ENCODE measurements at places on chromosomes 3 and 15.
A peak's percentile ranks its signal among the peaks of the same experiment; 100 is the strongest.

GRCh38 chr15:98920091-98920880 lies 87.3 kb downstream of the PGPEP1L start:
- DNase-seq, result no peak

GRCh38 chr15:67405208-67406191 lies 115.4 kb upstream of the C15orf61 start:
- DNase-seq, result no peak

GRCh38 chr3:40574661-40575060 lies 49.9 kb downstream of the ZNF621 start:
- DNase-seq, result no peak

DNA sequence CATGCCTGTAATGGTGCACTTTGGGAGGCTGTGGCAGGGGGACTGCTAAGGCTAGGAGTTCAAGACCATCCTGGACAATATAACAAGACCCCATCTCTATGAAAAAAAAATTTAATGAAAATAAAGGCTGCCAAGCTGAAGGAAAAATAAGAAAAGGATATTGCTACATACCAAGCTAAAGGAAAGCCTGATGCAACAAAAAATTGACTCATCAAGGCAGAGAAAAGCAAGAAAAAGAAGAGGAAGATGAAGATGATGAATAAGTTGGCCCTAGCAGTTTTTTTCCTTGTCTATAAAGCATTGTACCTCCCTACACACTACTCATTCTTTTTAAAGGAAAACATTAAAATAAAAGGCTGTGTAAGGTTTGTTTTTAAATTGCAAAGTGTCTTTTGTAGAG lies 441.9 kb upstream of the MDFIC2 start:
- no peak for DNase-seq

DNA sequence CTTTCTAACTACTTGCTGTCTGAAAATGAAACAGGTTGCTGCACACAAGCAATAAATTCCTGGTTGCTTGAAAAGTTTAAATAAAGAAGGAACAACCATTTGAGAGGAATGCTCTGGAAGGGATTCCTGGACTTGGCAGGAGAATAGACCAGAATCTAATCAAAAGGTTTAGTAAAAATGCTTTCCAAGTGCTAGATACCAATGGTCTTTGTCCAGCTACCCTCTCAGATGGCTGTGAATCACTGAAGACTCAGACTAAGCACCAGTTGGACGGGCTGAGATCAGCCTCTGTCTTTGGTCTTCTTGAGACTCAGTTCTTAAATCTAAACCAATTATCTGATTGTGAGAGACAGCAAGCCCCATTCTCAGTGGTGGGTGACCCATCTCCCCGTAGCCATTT lies 27.7 kb upstream of the LPP start:
- no peak for DNase-seq

DNA sequence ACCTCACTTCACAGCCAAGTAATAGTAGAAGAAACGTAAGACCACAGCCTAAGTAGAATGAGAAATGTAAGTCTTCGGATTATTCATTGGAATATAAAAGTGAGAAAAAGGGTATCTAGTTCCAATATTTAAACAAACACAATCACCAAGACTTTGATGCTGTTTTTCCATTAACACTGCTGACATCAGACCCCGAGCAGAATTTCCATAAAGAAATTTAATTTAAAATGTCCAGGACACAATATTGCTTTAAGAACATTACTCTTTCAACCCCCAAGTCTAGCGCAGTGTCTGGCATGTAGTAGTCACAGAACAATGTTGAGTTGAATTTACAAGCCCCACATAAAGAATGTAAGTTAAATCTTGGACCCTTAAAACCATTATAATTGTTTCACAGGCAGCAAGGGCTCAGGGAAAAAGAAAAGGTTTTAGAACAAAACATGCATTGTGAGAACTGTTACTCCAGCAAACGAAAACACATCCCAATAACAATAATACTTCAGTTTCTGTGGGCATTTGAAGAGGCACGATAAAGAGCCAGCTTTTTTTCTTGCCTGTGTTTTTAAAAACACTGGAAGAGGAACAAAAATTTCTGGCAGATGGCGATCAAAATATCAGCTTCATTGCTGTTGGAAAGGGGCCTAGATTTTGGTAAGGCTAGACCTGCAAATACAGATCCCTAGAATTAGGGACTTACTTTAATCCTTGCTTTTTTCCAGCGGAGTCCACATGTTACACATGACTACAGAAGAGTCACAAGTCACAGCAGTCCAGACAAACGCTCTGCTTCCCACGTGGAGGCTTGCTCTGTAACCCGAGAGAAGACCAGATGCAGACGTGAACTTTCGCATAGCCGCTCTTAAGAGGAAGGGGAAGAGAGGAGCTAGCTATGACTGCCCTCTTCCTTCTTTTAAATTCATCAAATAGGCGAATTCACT lies 77.9 kb upstream of the IGSF10 start:
- DNase-seq, result no peak

DNA sequence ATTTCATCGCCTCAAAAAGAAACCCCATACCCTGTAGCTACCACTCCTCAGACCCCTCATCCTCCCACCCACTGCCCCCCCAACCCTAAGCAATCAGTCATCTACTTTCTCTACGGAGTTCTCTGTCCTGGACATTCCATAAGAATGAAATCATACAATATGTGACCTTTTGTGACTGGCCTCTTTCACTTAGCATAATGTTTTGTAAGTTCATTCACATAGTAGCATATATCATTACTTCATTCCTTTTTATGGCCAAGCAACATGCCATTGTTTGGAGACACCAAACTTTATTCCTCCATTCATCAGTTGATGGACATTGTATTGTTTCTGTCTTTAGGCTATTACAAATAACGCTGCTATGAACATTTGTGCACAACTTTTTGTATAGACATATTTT lies 64.2 kb downstream of the TNIK start:
- no peak for DNase-seq

DNA sequence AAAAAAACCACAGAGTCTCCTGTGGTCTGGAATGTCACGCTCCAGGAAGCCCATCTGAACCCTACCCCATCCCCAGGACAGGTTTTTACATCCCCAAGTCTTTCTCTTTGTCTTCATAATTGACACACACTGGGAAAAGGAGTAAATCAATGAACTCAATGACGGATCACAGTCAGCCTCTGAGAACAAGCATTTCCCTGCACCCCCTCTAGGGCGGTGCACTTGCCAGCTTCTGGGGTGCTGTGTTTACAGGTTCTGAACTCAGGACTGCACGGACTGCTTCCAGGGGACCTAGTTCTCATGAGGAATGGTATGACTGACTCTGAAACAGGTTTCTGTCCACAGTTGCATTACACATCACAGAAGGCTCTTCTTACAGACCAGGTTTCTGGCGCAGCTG lies 81.1 kb downstream of the NUP210 start:
- no peak for DNase-seq

- DNase-seq, result no peak
Observed at GRCh38 chr3:57389271-57389670, 96.8 kb upstream of the ASB14 start.

DNA sequence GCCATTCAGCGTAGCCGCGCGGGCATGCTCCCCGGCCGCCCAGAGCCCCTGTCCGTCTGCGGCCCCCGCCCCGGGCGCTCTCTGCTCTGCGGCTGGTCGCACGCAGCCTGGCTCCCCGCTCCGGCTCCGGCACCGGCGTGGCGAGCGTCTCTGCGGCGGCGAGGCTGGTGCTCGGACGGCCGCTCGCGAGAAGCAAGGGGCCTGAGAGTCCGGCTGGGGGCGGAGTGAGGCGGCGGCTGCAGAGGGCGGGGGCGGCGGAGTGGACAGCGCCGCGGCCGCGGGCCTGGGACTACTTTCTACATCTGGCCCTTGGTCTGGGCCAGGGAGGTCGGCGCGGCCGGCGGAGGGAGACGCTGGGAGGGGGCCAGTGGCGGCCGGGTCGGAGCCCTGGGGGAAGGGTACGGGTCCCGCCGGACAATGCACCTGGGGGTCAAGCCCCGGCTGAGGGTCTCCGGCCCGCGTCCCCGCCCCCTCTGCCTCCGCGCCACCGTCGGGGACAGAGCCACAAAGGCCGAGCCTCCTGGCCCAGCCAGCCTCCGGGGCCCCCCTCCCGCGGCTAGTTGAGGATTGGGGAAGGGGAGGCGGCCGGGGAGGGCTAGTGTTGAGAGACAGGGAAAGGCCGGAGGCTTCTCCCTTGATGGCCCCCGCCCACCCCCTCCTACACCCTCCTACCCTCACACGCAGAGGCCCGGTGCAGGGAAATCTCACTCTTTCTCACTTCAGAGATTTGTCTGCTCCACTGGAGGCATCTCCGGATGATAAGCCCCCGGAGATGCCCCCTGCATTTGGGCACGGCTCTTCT lies at the start of gene PRTG:
TSS of gene PRTG (minus strand) at position 226 of the 802 bp plus-strand sequence. CDS start at position 5, 221 bp downstream.
- DNase-seq, result no peak

DNA sequence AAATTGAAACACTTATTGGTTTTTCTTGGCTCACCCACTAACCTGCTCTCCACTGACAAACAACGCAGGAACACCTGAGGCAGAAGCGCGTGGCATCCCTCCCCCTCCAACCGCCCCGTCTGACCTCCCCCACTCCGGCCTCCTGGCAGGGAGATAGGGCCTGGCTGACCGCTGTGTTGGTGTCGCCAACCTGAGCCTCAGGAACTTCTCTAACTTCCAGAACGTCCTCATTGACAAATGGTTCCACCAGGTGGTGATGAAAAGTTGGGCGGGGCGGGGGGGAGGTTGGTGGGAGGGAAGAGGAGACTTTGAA lies 22.8 kb downstream of the IL17RD start:
- DNase-seq, result no peak

GRCh38 chr3:69764861-69765260 lies 25.6 kb downstream of the MITF start:
- no peak for DNase-seq

DNA sequence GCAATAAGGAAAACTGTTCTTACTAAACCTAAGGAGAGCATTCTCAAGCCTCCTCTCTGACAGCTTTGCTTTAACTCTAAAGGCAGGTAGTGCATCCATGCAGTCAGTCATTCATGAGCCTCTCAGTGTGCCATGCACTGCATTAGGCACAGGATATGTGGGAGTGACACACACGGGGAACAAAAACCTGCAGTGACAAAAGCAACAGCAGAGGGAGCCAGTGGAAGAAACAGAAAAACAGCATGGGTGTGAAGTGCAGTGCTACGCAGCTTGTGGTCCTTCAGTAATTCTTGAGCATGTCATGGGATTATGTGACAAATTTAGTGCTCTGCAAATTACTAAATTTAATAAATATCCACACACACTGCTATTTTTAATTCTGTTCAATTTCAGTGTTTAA lies 230.7 kb downstream of the BBX start:
- DNase-seq, result no peak

DNA sequence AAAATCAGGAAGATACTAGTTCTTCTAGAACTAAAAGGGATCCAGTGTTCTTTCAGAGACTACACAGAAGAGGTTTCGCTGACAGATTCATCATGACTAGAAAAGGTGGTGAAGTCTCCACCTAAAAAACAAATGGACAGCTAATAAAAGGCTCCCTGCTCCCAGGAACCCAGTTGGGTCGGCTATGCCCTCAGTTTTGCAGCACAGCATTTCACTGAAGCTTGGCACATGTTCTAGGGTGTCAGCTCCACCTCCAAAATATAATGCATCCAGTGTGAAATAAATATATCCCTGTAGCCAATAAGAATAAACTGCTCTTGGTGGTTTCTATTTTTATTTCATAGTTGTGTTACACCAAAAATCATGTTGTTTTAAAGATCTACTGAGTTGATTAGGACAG lies 55.0 kb downstream of the ZIC4 start:
- DNase-seq, result no peak

DNA sequence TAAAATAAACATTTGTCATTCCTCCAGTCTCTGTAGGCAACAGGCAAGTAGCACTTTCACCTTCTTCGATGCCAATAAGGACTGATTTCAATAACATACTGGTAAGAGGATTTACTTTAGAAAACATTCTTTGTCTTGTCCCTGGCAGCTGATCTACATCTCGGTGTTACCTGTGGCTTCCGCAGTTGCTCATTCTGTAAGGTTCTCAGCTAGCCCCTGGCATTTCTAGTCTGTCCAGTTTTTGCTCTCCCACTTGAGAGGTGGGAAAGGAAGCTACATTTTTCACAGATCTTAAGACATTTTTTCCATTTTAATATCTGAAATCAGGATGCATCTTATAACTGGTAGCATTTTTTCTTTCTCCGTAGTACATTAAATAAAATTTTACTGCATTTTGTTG lies 19.7 kb upstream of the MAP6D1 start:
- DNase-seq, result no peak

- no peak for DNase-seq
Observed at GRCh38 chr3:141236361-141236760, 4.7 kb downstream of the PXYLP1 start.

GRCh38 chr3:189446959-189447560 lies 184.1 kb upstream of the TP63 start:
- no peak for DNase-seq

- DNase-seq, result no peak
Observed at GRCh38 chr3:101643009-101643844, 33.7 kb downstream of the ZBTB11 start.

- no peak for DNase-seq
Observed at GRCh38 chr3:173993299-173993698, 595.8 kb downstream of the NLGN1 start.

GRCh38 chr3:118412503-118412902 lies 622.1 kb downstream of the IGSF11 start:
- no peak for DNase-seq

GRCh38 chr15:58146749-58147148 lies 8.6 kb downstream of the AQP9 start:
- no peak for DNase-seq

GRCh38 chr15:31799715-31800321 lies 230.5 kb upstream of the CHRNA7 start:
- no peak for DNase-seq

GRCh38 chr15:74618841-74619596 lies 3.4 kb downstream of the CLK3 start:
- no peak for DNase-seq

DNA sequence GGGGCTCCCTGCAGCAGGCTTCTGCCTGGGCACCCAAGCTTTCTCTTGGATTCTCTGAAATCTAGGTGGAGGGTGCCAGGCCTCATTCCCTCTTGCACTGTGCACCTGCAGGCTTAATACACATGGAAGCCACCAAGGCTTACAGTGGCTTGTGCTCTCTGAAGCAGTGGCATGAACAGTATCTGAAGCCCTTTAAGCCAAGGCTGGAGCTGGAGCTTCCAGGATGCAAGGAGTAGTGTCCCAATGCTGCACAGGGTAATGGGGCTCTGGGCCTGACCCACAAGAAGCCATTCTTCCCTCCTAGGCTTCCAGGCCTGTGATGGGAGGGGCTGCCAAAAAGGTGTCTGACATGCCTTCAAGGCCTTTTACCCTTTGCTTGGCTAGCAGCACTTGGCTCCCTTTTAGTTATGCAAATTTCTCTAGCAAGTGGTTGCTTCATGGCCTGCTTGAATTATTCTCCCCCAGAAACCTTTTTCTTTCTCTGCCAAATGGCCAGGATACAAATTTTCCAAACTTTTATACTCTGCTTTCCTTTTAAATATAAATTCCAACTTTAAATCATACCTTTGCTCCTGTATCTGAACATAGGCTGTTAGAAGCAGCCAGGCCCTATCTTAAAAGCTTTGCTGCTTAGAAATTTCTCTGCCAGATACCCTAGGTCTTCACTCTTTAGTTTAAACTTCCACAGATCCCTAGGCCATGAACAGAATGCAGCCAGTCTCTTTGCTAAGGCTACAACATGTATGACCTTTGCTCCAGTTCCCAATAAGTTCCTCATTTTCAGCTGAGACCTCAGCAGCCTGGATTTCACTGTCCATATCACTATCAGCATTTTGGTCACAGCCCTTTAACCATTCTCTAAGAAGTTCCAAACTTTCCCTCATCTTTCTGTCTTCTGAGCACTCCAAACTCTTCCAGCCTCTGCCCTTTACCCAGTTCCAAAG lies 201.1 kb upstream of the LRRFIP2 start:
- DNase-seq, result no peak

- DNase-seq, result peak; percentile 2
Observed at GRCh38 chr3:16441371-16441875, 72.1 kb downstream of the RFTN1 start.

- no peak for DNase-seq
Observed at GRCh38 chr15:42120285-42120684, 25.9 kb upstream of the PLA2G4D start.

Measured in NCI-H187 treated with DMSO at 0.1 percent for 48 hours (cell line).